Mesenteric fat pad (tissue), 1 donor: ENCODE measurements at places on chromosomes 16 and 17.

GRCh38 chr16:85554889-85555718, 58.0 kb upstream of the GSE1 start:
- no peak for DNase-seq

GRCh38 chr17:19461116-19461515, 50.1 kb downstream of the RNF112 start:
- DNase-seq: peak; percentile 30

DNA sequence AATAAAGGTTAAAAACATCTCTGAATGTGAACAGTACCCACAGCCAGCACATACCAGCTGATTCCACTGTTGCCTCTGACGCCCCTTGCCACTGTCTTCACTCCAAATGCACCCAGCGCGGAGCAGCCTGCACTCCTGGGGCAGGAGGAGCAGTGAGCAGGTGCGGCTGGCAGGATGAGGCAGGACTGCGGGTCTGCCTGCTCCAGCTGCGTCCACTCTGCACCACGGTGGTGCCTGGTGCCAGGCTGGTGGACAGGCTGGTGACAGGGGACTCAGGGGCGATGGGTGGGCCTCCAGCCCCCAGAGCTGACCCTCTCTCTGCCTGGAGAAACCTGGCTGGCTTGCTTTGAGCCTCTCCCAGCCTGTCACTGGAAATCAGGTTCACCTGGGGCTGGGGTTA, 9.4 kb downstream of the RAB40B start:
- no peak for DNase-seq

GRCh38 chr17:13044572-13045065, 26.8 kb upstream of the ELAC2 start:
- no peak for DNase-seq

DNA sequence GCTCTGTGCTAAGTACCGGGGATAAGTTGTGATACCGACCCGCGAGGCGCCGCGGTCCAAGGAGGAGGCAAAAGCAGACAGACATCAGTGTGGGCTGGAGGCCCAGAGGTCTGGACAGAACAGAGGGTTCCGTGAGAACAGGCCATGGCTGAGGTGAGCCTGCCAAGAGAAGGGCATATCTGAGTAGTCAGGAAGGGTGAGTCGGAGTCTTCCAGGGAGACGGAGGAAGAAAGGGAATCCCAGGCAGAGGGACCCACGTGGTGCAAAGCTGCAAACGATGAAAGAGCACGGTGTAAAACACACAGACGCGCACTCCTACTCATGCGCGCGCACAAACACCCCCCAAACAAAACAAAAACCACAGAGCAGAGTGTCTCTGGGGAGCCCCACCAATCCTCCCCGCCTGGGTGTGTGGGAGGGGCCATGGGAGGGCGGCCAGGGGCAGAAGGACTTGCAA, 18.1 kb downstream of the RHBDL3 start:
- no peak for DNase-seq

DNA sequence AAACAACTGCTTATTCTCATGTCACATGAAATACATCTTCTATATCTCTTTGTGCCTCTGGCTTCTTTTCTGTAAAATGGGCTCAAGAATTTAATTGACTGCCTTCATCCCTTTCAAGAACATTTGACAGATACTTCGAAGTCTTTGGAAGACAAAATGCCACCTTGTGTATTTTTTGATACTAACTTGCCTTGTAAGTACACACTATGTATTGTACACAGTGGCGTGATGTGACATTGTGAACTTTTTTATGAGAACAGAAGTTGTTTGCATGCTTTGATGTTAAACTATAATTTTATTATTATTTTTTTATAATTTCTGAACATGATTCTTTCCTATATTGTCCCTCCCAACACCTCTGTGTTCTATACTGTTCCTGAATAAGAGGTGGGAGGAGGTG, 73.7 kb downstream of the MAP2K4 start:
- DNase-seq: no peak

DNA sequence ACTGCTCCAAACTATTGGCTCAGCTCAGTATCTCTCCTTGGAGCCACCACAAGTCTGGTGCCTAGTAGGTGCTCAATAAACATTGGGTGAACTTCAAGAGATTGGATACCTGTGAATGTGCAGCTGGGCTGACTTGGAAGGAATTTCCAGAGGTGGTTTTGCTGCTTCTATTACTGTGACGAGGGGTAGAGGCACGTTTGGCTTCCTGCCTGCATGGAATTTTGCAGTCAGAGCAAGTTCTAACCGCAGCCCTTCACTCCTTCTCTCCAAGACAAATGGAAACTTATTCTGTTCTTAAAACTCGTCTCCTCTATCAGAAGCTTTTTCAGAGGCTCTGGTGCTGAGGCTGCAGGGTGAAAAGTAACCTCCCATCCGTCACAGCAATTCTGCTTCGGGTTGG, 342.5 kb downstream of the CPPED1 start:
- DNase-seq: peak; percentile 4

- DNase-seq: no peak
Observed at GRCh38 chr17:51819341-51820219, 338.9 kb downstream of the CA10 start.

- no peak for DNase-seq
Observed at GRCh38 chr17:26792486-26792885, 501.4 kb upstream of the WSB1 start.

DNA sequence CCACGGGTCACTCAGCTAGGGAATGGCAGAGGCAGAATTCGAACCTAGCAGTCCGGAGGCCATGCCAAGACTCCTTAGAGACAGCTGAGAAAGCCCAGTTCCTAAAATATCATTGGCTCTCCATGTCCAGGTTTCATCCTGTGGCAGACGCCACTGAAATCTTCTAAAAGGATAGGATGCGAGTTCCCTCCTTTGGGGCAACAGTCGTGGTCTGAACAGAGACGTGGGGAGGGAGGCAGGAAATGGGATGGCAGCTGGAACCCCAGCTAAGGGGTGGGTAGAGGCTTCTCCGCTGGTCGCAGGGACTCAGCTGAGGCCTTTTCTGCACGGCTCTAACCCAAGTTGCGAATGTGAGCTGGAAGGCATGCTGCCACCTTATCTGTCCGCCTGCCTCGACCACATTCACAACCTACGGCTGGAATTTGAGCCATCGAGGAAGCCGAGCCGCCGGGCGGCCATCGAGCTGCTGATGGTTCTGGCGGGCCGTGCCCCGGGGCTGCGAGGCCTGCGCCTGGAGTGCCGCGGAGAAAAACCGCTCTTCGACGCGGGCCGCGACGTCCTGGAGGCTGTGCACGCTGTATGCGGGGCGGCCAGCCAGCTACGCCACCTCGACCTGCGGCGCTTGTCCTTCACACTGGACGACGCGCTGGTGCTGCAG, 1.9 kb upstream of the HSF4 start:
- DNase-seq: no peak

GRCh38 chr17:39271546-39271945, 45.8 kb upstream of the STAC2 start:
- DNase-seq: no peak

DNA sequence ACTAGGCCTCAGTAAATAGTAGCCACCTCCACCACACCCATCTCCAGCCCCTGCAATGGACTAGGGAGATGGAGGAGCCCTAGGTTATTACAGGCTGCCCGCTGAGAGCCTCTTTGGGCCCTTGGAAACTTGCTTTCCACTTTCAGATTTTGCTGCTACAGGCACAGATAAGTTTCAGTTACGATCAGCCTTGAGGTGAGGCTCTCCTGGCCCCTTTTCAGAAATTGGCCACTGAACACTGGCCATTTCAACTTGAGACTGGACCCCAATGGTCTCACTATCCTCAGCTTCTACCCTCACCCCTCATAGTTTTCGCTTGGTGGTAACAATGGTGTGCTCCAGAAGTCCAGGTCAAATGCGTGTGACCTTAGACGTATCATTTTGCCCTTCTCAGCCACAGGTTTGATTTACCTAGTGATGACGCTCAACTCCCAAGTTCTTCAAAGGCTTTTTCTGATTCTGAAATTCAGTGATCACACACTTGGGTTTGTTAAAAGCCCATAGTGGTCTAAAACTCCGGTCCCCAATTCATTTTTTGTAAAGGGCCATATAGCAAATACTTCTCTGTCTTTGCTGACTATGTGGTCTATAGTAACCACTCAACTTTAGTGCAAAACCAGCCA, 1.0 kb downstream of the PMM2 start:
- no peak for DNase-seq

DNA sequence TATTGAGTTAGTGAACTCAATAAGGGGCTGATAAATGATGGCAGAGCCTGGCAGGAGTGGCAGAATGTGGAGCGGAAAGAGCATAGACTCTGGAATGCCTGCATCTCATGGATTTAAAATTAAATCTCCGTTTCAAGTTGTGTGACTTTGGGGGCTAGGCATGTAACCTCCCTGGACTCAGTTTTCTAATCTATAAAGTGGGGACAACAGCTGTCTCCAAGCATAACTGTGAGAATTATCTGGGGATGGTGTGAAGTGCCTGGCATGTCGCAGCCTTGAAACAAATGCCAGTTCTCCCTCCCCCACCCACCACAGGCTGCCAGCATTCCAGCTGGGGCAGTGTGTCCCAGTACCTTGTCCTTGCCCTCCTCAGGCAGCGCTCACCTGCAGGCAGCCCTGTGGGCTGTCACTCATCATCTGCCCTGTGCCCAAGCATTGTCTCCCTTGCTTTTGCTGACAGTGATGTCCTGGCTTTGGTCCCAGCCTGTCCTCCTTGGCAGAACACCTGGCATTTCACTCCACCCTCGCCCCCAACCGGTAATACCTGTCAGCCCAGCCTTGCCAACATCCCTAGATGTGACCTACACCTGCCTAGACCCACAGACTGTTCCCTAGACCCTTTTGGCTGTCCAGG, 129.6 kb downstream of the MRM1 start:
- DNase-seq: no peak

- no peak for DNase-seq
Observed at GRCh38 chr17:75645501-75645888, 12.3 kb downstream of the SMIM5 start.

- no peak for DNase-seq
Observed at GRCh38 chr16:9075299-9076071, 16.0 kb upstream of the HAPSTR1 start.

GRCh38 chr17:69246202-69246601, 17.6 kb upstream of the ABCA10 start:
- DNase-seq: no peak

DNA sequence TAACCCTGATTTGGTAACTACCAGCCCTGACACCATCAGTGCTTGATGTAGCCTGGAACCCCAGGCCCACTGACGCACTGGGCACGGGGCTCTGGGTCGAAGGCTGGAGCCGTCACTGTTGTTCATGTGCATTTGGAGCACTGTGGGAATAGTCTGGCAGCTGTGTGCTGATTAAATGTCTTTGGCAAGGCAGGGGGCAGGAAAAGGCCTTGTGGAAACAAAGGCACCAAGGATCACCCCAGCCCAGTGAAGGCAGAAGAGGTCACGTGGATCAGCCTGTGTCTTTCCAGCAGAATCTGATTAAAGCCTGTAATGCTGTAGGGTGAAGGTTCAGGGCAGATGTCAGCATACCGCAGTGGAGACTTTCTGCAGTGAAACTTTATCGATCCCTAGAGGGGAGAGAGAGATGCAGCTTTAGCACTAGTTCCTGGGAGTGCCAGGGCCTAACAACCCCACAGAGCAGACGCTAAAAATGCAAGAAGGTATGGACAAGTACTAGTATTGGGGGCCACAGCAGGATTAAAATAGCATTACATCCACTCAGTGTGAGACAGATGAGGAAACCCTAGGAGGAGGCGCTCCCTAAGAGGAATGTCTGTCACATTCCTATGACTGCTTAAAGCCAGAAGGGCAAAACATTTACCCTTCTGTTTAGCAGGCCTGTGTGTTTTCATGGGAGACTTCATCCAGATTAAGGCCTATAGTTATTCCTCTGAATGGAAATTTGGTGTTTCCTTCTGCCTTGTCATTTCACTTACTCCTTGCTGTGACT, 9.7 kb downstream of the ZNHIT3 start:
- DNase-seq: peak; percentile 55

- DNase-seq: no peak
Observed at GRCh38 chr17:39921323-39921722, 2.9 kb upstream of the GSDMB start.

GRCh38 chr16:70342016-70342415, 4.7 kb upstream of the DDX19A start:
- DNase-seq: no peak

DNA sequence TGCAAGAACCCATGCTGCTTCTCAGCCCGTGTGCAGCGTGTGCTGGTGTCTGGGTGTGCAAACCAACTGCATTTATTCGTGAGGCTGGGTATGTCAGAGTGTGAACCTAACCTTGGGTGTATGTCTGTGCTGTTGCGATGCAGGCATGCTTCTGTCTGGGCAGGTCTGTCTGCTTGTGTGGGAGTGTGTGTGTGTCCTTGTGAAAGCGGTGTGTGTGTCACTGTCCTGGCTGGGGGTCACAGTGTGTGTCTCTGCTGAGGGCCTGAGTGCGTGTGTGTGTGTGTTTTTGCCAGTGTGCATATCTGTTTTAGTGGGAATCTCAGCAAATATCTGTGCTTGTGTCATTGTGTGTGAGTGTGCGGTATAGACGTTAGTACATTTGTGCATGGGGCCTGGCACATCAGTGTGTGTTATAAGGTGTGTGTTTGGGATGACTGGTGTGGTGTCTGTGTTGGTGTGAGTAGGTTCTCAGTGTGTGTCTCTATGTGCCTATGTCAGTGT, 121.8 kb downstream of the CYLD start:
- peak; percentile 75 for DNase-seq

GRCh38 chr16:70689035-70689969, 3.4 kb upstream of the MTSS2 start:
- DNase-seq: no peak

- DNase-seq: no peak
Observed at GRCh38 chr16:8571061-8571596, 19.2 kb downstream of the TMEM114 start.

DNA sequence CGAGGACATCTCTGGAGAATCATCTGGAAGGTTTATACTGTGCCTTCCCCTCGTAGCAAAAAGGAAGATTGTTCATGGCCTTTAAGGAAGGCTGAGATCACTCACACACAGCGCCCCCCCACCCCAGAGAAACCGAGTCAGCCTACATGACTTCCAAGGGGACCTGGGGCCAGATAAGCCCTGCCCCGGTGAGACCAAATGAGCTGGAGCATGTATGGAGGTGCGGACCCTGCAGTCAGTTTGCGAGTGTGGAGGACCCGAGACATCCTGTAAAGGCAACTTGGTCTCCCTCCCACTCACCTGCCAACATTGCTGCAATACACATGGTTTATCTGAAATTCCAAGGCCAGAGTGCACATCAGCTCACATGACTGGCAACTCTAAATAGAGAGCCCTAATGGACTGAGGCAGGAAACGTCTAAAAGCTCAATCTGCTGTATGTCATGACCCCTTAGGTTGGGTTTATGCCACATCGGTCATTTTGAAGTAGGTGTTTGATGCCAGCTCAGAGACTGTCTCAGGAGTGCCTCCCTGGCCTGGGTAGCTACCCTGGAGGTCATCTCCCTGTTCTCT, 233.6 kb downstream of the CPPED1 start:
- no peak for DNase-seq

- no peak for DNase-seq
Observed at GRCh38 chr16:19644877-19645276, 73.2 kb downstream of the KNOP1 start.

- no peak for DNase-seq
Observed at GRCh38 chr17:61997664-61998063, 67.4 kb downstream of the MED13 start.

DNA sequence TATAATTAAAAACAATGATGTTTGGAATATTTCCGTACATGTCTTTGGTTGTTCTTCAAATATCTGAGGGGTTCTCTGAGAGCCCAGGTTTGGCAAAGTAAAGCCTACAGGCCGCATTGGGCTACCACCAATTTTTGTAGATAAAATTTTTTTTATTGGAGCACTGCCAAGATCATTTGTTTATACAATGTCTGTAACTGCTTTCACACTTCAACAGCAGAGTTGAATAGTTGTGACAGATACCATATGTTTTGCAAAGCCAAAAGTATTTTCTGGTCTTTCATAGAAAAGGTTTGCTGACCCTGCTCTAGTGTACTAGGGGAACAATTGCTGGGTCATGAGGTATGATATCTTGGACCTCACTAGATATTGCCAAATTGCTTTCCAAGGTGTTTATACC, 10.5 kb downstream of the PPM1D start:
- no peak for DNase-seq
